ENCODE measurements at places on chromosomes 5 and 9.

- DNase-seq: no peak
Observed at GRCh38 chr5:122319897-122320296, 7.9 kb downstream of the SNCAIP start.

GRCh38 chr9:20693068-20693467, 9.0 kb downstream of the FOCAD start:
- DNase-seq: no peak

- DNase-seq: no peak
Observed at GRCh38 chr9:127847178-127847510, 7.3 kb downstream of the ENG start.

- no peak for DNase-seq
Observed at GRCh38 chr9:126157826-126158587, 168.6 kb upstream of the MVB12B start.

GRCh38 chr9:134551644-134552348, 89.8 kb upstream of the COL5A1 start:
- DNase-seq: no peak

GRCh38 chr9:129428864-129429577, 191.9 kb downstream of the C9orf50 start:
- DNase-seq: no peak

GRCh38 chr9:114218264-114219120, 63.2 kb downstream of the COL27A1 start:
- DNase-seq: no peak

- no peak for DNase-seq
Observed at GRCh38 chr9:2029666-2030170, 14.6 kb downstream of the SMARCA2 start.

DNA sequence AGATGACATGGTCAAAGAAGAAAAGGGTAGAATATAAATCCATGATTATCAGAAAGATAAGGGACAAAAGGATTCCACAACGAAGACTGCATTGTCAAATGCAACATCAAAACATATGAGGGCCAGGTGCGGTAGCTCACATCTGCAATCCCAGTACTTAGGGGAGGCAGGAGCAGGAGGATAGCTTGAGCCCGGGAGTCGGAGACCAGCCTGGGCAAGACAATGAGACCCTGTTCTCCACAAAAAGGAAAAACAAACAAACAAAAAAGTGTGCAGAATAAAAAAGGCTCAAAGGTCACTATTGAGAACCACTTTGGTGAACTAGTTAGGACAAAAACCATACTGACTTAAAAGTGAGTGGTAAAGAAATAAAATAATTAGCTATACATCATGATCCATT, 60.2 kb upstream of the NR5A1 start:
- no peak for DNase-seq

GRCh38 chr5:10264604-10265003, 14.5 kb downstream of the CCT5 start:
- DNase-seq: no peak

GRCh38 chr5:96084874-96085506, 123.3 kb upstream of the ELL2 start:
- no peak for DNase-seq
